Activated CD4-positive, alpha-beta memory T cell treated with anti-CD3 and anti-CD28 coated beads for 36 hours (primary cell): ENCODE measurements at places on chromosomes 6 and 20.

DNA sequence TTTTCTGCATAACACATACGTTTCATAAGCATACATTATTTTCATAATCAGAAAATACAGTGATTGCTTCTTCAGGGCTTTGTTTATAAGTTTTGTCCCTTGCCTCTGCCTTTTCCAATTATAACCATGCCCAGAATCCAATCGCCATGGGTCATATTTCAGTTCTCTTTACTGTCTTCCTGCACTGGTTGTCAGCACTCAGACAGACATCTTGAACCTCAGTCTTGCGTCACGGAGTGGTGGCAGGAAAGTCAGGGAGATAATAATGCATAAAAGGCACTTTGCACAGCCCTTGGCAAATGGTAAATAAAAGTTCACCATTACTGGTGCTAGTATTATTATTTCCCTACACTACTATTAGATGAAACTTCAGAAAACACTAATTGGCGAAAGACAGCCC lies 7.2 kb downstream of the KIF16B start:
- DNase-seq = no peak

DNA sequence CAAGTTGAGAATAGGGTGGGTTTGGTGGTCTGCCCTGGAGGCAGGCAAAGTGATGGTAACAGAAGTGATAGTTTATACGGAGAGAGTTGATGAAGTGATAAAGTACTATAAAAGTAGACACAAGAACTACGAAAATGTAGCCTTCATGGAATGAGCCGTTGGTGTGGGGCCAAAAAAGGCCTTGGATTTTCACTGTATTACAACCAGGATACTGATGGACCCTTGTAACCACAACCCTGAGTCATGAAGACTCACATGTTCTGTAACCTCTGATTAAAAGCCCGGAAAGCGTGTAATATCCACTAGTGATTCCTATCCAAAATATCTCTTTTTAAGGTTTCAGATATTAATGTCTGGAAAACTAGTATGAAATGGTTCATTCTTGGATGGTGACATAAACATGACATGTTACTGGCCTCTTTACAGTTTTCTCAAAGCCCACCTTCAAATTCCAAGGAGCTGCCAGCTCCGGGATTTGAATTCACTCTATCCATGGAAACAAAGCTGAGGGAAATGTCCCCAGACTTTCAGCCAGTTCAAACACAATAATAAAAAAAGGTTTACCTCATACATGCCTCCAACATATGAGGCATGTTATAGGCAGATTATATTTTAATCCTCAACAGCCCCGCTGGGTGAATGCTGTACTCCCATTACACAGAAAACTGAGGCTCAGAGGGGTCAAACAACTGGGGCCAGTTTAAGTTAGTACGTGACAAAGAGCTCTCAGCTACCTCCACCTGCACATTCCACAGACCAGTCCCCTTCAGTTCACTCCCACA lies 55.4 kb downstream of the MRPL14 start:
- DNase-seq = no peak

DNA sequence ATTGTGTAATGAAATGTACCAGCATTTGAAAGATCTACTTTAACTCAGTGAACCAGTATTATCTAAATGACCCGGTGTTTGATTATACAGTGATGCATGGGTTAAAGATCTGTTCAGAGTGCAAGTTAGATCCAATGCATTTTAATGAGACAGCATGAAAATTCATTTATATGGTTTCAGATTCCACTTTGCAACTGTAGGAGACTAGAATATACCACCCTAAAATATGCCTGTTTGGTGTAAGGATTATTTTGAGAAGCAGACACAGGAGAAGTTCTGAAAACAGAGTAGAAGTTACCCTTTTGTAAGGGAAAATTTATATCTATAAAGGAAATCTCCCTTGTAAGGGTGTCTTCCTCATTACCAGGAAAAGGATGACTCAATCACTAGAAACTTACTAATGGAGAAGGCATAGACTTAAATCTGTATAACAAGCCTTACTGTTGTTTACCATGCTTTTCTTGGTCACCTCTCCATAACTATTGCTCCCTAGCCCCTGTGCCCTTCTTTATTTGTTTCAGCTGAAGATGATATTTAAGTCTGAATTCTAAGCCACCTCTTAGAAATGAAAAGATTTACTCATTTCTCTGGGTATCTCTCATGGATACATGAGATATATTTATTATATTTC lies 105.4 kb downstream of the NCOA3 start:
- DNase-seq = no peak

GRCh38 chr6:37822851-37823682 lies 3.5 kb downstream of the ZFAND3 start:
- DNase-seq = peak; percentile 69
